Caco-2 (cell line): ENCODE measurements at places on chromosomes 12 and 14. TPM values are rescaled to one million over a fixed set of nuclear protein-coding genes. Genes with fewer than 3 reads are reported as not detected.
A peak's percentile ranks its signal among the peaks of the same experiment; 100 is the strongest.

- H3K27ac ChIP-seq = no peak overlapping the region
- no peak for DNase-seq
- H3K4me3 ChIP-seq = no peak overlapping the region
These were observed 191.7 kb downstream of the TMX1 start for GRCh38 chr14:51431741-51432140.

DNA sequence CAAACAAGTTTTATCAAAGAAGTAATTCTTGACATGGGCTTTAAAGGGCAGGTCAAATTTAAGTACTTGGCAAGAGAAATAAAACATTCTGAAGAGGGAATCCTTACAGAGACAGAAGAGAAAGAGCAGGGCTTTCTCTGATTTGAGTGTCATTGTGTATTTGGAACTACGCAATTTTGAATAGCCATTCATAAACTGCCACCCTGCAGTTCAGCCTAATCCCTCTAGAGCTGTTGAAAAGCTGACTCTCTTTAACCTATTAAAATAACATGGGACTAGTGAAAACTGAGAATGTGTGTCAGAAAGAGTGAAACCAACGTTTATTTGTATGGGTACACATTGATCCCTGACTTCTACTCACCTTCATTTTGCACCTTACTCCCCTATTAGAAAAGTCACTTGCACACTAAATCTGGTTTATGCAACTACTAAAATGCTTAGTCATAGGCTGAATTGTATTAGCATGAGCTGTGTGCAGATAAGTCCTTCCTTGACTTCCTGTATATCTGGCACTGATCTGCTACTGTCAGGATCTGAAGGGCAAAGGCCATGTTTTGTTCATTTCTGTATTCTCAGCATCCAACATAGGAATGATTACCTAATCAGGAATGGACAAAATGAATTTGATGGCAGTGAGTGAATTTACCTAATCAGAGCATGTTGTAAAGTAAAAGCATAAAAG lies 458.9 kb downstream of the NOVA1 start:
- DNase-seq = no peak
- H3K27ac ChIP-seq = no peak overlapping the region
- H3K27me3 ChIP-seq = no peaks in the 10 kb centered on the region
- no peak overlapping the region for H3K4me3 ChIP-seq
- no peaks in the 10 kb centered on the region for H3K36me3 ChIP-seq

- H3K36me3 ChIP-seq = no peaks in the 10 kb centered on the region
- H3K4me1 ChIP-seq = peaks cover 10% of the 10 kb centered on the region; the same call in 1 of the 2 replicates
- no peak within 1 kb of the TSS for H3K27ac ChIP-seq
- DNase-seq = no peak
- H3K27me3 ChIP-seq = no peaks in the 10 kb centered on the region
These were observed at the start of gene BEST3 for GRCh38 chr12:69698769-69699540. Gene BEST3 (minus strand): TSS chr12:69699303. CDS start chr12:69697798, 1,505 bp downstream.

- H3K27ac ChIP-seq = no peak overlapping the region
- no peaks in the 10 kb centered on the region for H3K36me3 ChIP-seq
- H3K4me3 ChIP-seq = no peak overlapping the region
- no peaks in the 10 kb centered on the region for H3K4me1 ChIP-seq
These were observed 825.9 kb downstream of the SLC16A7 start for GRCh38 chr12:60421741-60422140.

GRCh38 chr14:35196571-35196970 lies 74.2 kb downstream of the PRORP start:
- H3K4me3 ChIP-seq = no peak overlapping the region
- DNase-seq = no peak
- H3K27ac ChIP-seq = no peak overlapping the region

DNA sequence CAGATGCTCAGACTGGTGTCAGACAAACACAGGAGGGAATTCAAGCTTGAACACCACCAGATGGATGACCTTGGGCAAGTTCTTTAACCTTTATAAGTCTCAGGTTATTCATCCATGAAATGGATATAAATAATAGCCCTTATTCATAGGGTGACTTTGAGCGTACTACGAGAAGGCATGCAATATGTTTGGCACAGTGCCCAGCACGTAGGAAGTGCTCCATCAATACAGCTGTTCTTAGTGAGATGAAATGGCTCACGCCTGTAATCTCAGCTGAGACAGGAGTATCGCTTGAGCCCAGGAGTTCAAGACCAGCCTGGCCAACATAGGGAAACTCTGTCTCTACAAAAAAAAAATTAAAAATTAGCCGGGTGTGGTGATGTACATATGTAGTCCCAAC lies 84.8 kb upstream of the FICD start:
- H3K4me3 ChIP-seq = no peak overlapping the region
- no peak overlapping the region for H3K27ac ChIP-seq
- no peaks in the 10 kb centered on the region for H3K36me3 ChIP-seq
- no peaks in the 10 kb centered on the region; the same call in none of the 2 replicates for H3K27me3 ChIP-seq

- peak; percentile 46 for DNase-seq
- no peaks in the 10 kb centered on the region for H3K27me3 ChIP-seq
- H3K27ac ChIP-seq = no peak overlapping the region
- H3K4me3 ChIP-seq = no peak overlapping the region
- H3K36me3 ChIP-seq = no peaks in the 10 kb centered on the region
- no peaks in the 10 kb centered on the region; the same call in 1 of the 2 replicates for H3K4me1 ChIP-seq
These were observed 118.7 kb downstream of the KSR2 start for GRCh38 chr12:117850048-117850447.

DNA sequence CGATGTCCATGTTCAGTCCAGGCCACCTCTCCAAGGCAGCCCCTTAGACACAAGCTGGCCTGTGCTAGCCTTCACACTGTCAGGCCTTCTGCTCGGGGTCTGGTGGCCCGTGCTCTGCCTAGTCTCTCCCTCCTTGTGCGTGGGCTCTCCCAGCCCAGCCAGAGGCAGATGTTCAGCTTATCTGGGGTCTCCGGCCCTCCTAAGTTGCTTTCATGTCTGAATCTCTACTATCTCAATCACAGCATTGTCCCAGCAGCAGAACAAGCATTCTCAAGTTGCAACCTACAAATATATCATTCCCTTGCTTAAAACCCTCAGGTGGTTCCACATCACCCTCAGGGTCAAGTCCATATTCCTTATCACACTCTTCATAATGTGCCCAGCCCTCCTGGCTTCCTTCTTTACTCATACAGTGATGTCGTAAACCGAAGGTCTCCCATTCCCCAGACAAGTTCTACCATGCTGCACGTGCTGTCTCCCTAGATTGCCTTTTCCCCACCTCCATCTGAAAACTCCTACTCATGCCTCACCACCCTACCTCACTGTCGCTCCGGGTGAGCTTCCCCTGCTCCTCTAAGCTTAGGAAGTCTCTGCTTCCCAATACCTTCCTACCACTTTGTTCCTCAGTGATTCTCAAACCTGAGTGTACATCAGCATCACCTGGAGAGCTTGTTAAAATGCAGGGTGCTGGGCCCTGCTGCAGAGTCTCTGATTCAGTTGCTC lies 1.5 kb downstream of the KRT73 start:
- H3K27me3 ChIP-seq = no peaks in the 10 kb centered on the region; the same call in 1 of the 2 replicates
- H3K27ac ChIP-seq = no peak overlapping the region
- H3K36me3 ChIP-seq = no peaks in the 10 kb centered on the region
- H3K4me1 ChIP-seq = no peaks in the 10 kb centered on the region
- H3K4me3 ChIP-seq = no peak overlapping the region

DNA sequence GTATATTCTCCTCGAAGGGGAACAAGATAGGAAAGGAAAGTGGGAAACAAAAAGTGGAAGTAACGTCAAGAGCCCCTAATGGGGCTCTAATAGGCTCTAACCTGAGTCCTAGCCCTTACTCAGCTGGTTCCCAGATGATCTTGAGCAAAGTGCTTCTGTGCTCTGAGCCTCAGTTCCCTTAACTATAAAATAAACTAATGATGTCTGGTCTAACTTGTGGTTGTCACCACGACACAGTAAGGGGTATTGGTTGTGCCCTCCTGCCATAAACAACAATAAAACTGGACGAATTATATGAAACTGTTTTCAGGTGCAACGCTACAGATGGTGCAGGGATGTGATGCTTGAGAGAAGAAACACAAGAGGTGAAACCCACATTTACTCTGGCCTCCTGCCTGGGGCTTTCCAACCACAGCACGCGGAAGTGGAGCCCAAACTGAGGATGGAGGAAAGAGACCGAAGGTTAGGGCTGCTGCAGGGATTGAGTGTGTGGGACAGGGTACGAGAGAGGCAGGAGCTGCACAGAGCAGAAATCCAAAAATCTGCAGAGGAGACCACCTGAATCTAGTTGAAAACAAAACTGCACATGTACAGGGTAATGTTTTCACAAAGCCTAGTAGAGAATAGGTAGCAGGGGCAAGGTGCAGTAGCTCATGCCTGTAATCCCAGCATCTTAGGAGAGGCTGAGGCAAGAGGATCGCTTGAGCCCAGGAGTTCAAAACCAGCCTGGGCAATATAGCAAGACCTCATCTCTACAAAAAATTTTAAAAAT lies 45.6 kb upstream of the BCL2L14 start:
- peaks cover 2% of the 10 kb centered on the region; the same call in 1 of the 2 replicates for H3K27me3 ChIP-seq
- DNase-seq = no peak
- H3K27ac ChIP-seq = no peak overlapping the region
- no peaks in the 10 kb centered on the region for H3K36me3 ChIP-seq
- no peak overlapping the region for H3K4me3 ChIP-seq

DNA sequence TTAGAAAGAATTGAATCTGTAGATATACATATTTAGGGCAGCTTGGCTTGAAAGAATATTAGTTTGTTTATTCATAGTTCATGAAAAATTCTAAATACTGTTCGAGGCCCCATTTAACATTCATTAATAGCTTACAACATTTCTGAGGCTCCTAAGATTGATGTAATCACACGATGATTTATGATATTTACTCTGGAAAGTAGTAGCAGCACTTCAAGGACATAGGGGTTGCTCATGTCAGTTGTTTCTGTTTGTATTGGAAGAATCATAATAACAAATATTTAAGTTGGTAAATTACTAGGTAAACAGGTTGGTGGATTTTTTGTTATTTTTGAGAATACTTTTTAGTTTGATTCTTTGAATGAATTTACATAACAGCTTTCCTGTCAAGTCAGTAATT lies 30.4 kb downstream of the CAND1 start:
- no peak overlapping the region for H3K27ac ChIP-seq
- DNase-seq = no peak
- no peaks in the 10 kb centered on the region for H3K27me3 ChIP-seq
- no peaks in the 10 kb centered on the region for H3K4me1 ChIP-seq

GRCh38 chr14:61467296-61467695 lies 145.9 kb downstream of the PRKCH start:
- no peak for DNase-seq
- no peak overlapping the region for H3K27ac ChIP-seq
- no peaks in the 10 kb centered on the region for H3K27me3 ChIP-seq
- no peak overlapping the region for H3K4me3 ChIP-seq
- H3K36me3 ChIP-seq = no peaks in the 10 kb centered on the region
- no peaks in the 10 kb centered on the region for H3K4me1 ChIP-seq

DNA sequence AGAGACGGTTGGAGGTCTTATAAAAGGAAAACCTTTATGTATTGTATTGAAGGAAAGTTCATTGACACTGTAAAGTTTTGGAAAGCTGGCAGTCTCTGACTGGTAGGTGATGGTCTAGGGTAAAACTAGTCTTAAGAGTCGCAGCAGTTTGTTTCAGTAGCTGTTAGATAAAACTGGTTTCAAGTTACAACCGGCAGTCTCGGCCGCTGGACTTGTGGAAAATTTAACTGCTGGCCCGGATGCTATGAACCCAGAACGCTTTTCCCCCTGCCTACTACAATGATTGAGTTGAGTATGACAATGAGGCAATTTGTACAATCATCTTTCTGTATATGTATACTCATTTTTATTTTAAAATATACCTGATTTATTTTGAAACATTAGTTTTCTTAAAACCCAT lies 1426.9 kb downstream of the AACS start:
- DNase-seq = no peak
- no peaks in the 10 kb centered on the region for H3K4me1 ChIP-seq
- H3K27ac ChIP-seq = no peak overlapping the region
- no peak overlapping the region for H3K4me3 ChIP-seq
- no peaks in the 10 kb centered on the region for H3K36me3 ChIP-seq

DNA sequence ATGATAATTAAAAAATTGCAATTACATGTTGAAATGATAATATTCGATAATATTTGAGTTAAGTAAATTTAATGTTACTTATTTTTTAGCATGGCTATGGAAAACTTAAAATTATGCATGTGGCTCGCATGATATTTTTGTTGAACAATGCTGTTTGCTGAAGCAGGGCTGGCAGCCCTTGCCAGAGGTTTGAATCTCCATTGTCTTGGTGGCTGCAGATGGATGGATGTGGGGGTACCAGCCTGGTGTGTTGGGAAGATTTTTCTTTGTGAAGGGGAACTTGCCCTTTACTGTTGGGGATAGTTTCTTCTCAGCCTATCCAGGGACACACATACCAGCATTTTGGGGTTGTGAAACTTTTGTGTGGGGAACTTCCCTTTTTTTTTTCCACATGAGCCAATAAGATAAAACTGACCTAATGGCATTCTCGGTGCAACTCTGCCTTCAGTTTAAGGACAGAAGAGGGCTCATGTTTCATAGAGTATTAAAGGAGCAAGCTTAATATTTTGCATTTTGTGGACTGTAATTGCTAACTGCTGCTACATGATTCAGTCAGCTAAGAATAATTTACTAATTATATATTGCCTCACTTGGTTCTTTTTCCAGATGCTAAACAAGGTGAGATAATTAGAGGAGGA lies 8.8 kb downstream of the RASSF3 start:
- no peak overlapping the region for H3K27ac ChIP-seq
- H3K36me3 ChIP-seq = no peaks in the 10 kb centered on the region
- H3K4me1 ChIP-seq = peaks cover 2% of the 10 kb centered on the region
- H3K4me3 ChIP-seq = no peak overlapping the region

DNA sequence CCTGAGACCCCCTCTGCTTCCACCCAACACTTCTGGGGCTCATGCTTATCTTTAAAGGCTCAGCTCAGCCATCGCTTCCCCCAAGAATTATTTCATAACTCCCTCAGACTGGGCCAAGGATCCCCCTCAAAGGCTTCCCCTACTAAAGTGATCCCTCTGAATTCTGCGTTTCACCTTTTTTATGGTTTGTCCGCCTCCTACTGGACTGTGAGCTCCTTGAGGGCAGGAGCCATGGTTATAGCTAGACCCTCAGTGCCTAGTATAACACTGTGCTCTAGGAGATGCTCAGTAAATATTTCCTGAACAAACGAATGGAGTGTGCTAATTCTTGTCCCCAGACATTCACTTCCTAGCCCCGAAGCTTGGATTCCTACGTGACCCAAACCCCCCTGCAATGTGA lies 20.5 kb upstream of the SRRM4 start:
- no peak for DNase-seq
- H3K36me3 ChIP-seq = no peaks in the 10 kb centered on the region
- H3K27me3 ChIP-seq = no peaks in the 10 kb centered on the region
- no peak overlapping the region for H3K27ac ChIP-seq

NTN4 gene
- 54.1 and 55.0 TPM in 2 replicates for total RNA-seq

CLEC6A gene
- total RNA-seq = not detected in 2 replicates

GLIPR1L1 gene
- not detected in 2 replicates for total RNA-seq

EML5 gene
- total RNA-seq = 0.11 and 0.28 TPM in 2 replicates

ISCA2 gene
- 28.5 and 33.0 TPM in 2 replicates for total RNA-seq

DGKA gene
- 19.4 and 22.2 TPM in 2 replicates for total RNA-seq

FZD10 gene
- 0.09 TPM in 2 replicates for total RNA-seq

STON2 gene
- total RNA-seq = 37.1 and 43.5 TPM in 2 replicates

CLMN gene
- 5.2 and 6.7 TPM in 2 replicates for total RNA-seq

POTEG gene
- total RNA-seq = not detected in 2 replicates

PLCZ1 gene
- total RNA-seq = not detected in 2 replicates
